ENCODE measurements at places on chromosomes 3 and 15. TPM values are rescaled to one million over a fixed set of nuclear protein-coding genes. Genes with fewer than 3 reads are reported as not detected.

Gene CFAP100
- not detected for total RNA-seq

- DNase-seq = no peak
Measured at GRCh38 chr3:40855871-40856270, 331.1 kb downstream of the ZNF621 start.

GRCh38 chr15:47796830-47797229 is 79.5 kb downstream of the SEMA6D start:
- DNase-seq = no peak

DNA sequence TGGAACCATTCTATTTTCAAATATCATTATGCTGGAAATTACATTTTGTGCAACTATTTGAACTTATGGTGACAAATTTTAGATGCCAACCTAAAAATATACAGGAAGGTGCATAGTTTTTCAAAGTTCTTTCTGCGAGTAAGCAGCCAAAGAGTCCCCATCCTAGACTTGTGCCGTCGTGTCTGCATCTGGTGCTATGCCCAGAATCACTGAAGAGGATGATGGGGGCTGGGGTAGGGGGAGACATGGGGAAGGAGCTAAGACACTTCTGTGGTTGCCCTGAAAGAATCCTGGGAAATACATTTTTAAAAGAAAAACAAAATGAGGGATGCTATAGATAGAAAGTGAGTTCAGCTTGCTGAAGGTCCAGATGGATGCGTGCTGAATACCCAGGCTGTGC is 21.2 kb upstream of the FAM81A start:
- DNase-seq = no peak

- no peak for DNase-seq
Measured at GRCh38 chr3:124838963-124839362, 48.2 kb downstream of the ITGB5 start.

Gene PIF1
- 60.0 TPM for total RNA-seq

Measured in Karpas-422 (cell line).